ENCODE measurements at places on chromosomes 11 and 22.

DNA sequence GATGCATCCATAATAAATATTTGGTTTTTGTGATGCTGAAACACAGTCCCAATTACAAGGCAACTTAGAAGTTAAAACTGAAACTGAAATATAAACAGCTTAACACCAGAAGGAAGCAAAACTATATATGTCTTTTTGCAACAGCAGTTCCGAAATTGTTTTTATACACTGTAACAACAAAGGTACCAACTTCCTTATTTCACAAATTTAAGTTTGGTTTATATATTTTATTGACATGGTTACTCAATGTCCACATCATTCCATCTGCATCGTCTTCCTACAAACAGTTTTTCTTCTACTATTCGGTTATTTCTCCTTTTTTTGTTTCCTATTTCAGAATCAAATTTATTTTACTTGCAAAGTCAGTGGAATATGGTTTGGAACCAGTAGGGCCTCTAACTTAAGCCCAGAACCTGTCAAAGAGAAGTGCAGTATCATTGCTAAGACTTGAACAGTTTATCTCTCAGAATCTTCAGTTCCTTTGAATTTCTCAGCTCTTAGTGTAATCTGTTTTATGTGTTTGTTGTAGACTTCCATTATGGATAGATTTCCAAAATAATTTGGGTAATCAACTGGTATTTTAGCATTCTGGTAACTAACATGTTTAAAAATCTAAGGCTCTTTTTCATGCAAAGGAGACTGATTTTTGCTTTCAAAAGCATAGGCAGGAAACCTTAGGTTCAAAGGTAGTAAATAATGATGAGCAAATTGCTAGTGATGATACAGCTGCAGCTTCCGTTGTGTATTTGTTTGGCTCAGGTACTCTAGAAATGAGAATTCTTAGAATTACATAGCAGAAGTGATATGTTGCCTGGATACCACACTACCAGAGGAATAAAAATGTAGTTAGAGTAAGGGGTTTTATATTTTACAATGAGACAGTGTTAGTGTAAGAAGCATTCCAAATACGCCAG, 8.2 kb upstream of the HSPA8 start:
- no peak for DNase-seq

- no peak for DNase-seq
These were observed 63.4 kb downstream of the NAT10 start for GRCh38 chr11:34168642-34169420.

- peak; percentile 84 for DNase-seq
These were observed 26.9 kb downstream of the SNAP29 start for GRCh38 chr22:20885557-20886323.

- no peak for DNase-seq
These were observed 46.3 kb upstream of the PSMA1 start for GRCh38 chr11:14566331-14567063.

GRCh38 chr11:3340025-3340424, 38.9 kb downstream of the ZNF195 start:
- no peak for DNase-seq

- no peak for DNase-seq
These were observed 13.7 kb upstream of the SCUBE1 start for GRCh38 chr22:43356881-43357280.

GRCh38 chr11:19646921-19647320, 65.7 kb upstream of the NAV2 start:
- no peak for DNase-seq

GRCh38 chr11:71433648-71434450, 14.3 kb downstream of the DHCR7 start:
- no peak for DNase-seq

GRCh38 chr11:103487113-103487512, 377.9 kb downstream of the DYNC2H1 start:
- DNase-seq, result no peak

GRCh38 chr11:124890151-124890550, 7.5 kb downstream of the ROBO4 start:
- no peak for DNase-seq

DNA sequence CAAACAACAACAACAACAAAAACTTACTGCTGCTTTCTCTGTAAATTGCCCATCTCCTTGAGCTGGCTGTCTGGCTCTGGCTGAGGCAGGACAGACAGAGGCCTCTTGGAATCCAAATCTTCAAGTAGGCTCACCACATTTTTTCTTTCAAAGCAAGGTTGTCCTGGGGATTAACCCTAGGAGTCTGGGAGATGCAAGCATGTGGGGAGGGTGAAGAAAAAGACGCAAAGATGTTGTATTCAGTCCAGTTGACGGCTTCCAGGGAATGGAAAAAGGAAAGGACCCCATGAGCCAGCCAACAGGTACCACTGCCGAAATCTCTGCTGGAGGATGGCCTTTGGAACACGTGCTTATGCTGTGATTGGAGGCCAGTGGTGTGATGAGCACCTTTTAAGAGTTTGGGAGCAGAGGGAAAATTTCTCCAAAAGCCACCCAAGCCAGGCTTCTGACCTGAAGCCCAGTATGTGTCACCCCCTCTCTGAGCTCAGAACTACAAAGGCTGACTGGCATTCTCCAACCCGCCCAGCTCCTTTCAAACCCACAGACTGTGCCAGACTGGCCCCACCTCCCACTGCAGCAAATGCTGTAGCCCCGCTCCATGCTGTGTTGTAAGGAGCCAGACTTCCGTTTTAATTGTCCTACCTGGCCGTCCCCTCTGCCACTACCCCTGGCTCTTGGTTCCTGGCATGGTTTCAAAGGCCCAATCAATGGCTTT, 10.8 kb downstream of the BLID start:
- peak; percentile 23 for DNase-seq

Data from pancreas (tissue), 10 donors.